ENCODE measurements at places on chromosomes 1 and 21.
A peak's percentile ranks its signal among the peaks of the same experiment; 100 is the strongest.

GRCh38 chr1:13550663-13551062, 33.0 kb upstream of the PDPN start:
- DNase-seq, result no peak

- no peak for DNase-seq
Observed at GRCh38 chr1:198925567-198925966, 286.7 kb downstream of the PTPRC start.

DNA sequence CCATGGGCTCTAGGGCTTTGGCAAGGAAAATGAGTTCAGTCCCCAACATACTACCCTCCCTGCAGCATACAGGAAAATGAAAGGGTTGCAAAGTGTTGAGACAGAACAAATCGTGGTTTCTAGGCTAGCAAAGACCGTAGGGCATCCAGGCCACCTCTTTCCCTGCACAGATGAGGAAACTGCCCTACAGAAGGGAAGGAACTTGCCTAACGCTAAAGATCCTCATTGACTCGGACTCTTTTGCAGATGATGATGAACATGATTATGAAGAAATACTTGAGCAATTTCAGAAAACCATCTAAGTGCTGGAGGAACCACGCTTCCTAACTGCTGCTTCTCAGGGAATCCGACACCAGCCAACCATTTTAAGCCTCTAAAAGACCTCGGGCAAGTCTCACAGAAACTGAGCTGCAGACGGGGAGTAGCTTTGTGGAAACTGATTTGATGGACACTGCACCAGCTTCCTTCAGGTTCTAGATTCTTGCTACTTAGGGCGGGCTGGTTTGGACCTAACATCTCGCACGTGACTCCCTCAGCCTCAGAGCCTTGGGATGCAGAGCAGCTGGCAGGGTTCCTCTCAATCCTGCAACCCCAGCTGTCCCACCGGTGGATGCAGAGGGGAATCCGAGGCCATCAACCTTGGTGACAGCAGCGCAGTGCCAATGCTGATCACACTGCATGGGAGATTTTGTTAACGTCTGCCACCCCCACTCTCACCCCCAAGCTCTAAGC, 13.4 kb downstream of the THEMIS2 start:
- DNase-seq, result no peak

- no peak for DNase-seq
Observed at GRCh38 chr1:39842030-39842678, 41.1 kb downstream of the TRIT1 start.

- DNase-seq, result no peak
Observed at GRCh38 chr1:230681599-230681998, 32.3 kb downstream of the AGT start.

DNA sequence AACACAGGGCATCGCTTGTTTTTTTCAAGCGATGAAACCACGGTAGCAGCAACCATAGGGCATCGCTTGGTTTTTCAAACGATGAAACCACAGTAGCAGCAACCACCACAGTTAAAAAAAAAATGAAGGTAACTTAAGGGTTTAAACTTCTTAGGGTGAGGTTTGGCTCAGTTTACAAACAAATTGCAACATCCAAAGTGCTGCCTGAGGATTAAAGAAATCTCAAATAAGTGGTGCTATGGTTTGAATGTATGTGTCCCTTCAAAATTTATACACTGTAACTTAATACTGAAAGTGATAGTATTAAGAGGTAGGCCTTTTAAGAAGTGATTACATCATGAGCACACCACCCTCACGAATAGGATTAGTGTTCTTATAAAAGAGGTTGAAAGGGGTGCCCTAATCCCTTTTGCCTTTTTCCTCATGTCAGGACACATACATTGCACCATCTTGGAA, 6.4 kb upstream of the GBP5 start:
- peak; percentile 62 for DNase-seq

- no peak for DNase-seq
Observed at GRCh38 chr1:82894635-82895034, 1093.9 kb downstream of the ADGRL2 start.

Data from central memory CD4-positive, alpha-beta T cell (primary cell).